ENCODE measurements at places on chromosomes 12 and 14. TPM values are rescaled to one million over a fixed set of nuclear protein-coding genes. Genes with fewer than 3 reads are reported as not detected.

Gene NEUROD4
- not detected for total RNA-seq

DNA sequence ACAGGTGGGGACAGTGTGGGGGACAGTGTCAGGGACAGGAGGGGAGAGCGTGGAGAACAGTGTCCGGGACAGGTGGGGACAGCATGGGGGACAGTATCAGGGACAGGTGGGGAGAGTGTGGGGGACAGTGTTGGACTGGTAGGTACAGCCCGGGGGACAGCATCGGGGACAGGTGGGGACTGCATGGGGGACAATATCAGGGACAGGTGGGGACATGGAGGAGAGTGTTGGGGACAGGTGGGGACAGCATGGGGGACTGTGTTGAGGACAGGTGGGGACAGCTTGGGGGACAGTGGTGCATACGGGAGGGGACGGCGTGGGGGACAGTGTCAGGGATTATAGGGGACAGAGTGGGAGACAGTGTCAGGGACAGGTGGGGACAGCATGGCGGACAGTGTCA, 212.3 kb downstream of the TMEM121 start:
- H3K27ac ChIP-seq = no peak overlapping the region
- peak; percentile 52 for DNase-seq
- no peaks in the 10 kb centered on the region for H3K27me3 ChIP-seq
- no peaks in the 10 kb centered on the region for H3K36me3 ChIP-seq
- no peaks in the 10 kb centered on the region for H3K4me1 ChIP-seq
- H3K4me3 ChIP-seq = no peak overlapping the region

DNA sequence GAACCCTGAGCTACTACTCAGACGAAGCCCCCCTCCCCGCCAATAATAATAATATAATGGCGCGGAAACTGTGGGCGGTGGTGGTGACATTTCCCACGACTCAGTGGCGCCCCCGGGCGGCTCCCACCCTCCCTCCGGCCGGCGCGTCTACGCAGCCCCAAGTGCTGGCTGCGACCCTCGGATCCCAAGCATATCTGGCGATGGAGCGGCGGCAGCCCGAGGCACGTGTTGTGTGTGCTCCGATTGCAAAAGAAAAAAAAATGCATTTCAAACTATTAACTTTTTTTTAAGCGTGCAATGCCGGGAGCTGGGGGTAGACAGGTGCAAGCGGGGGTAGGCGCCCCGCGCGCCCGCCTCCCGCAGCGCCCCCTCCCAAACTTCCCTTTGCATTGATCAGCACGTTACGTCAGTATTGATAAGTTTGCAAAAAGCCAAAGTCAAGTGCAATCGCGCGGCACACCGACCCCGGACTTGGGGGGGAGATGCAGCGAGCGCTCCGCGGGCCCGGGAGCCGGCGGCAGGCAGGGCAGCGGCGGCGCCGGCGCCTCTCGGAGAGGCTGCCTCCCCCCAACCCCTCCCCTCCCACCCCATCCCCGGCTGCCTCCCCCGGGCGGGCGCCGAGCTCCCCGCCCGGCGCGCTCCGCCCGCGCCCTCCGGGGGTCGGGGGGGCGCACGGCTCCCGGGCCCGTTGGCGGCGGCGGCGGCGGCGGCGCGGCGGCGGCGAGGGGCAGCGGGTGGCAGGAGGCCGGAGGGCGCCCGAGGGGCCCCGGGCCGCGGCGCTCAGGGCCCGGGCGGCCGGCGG, 113.1 kb upstream of the MYL2 start:
- H3K36me3 ChIP-seq = no peaks in the 10 kb centered on the region
- H3K27ac ChIP-seq = no peak overlapping the region
- no peaks in the 10 kb centered on the region for H3K4me1 ChIP-seq
- no peaks in the 10 kb centered on the region for H3K27me3 ChIP-seq
- no peak for DNase-seq

DNA sequence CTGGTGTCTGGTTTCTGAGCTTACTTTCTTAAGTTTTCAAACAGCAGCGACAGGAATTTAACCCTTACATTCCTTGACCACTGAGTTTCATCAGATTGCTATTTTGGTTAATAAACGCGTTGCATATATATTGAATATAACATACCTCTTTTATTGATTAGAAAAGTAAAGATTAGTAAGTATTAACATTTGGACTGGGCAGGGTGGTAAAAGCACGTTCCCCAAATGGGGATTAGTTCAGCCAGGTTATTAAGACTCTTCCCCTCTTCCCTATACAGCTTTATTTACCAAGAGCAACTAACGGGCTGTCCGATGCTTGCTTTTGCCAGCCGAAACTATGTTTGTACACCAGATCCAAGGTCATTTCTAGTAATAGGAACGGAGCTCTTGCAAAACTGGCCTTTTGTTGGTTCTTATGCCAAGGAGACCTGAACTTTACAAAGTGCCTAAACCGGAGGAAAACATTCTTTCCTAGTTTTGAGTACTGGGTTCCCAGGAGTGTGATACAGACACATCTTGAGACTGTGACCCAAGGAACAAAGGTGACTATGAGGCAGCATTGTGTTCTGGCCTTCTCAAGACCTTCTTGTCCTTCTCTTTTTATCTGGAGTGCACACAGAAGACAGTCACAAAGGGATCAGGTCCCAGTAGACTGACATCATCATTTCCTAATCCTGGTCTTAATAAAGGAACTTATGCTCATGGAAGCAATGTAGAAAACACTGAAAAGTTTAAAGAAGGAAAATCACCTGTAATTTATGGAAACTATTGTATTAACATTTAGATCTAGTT, 2.6 kb downstream of the GLRX5 start:
- peaks cover 3% of the 10 kb centered on the region for H3K4me1 ChIP-seq
- DNase-seq = no peak
- no peak overlapping the region for H3K27ac ChIP-seq
- no peak overlapping the region for H3K4me3 ChIP-seq

GRCh38 chr14:21097636-21098075, 799 bp downstream of the ZNF219 start:
- H3K27ac ChIP-seq = peak overlapping the region; percentile 65
- H3K4me3 ChIP-seq = peak overlapping the region; percentile 97

DNA sequence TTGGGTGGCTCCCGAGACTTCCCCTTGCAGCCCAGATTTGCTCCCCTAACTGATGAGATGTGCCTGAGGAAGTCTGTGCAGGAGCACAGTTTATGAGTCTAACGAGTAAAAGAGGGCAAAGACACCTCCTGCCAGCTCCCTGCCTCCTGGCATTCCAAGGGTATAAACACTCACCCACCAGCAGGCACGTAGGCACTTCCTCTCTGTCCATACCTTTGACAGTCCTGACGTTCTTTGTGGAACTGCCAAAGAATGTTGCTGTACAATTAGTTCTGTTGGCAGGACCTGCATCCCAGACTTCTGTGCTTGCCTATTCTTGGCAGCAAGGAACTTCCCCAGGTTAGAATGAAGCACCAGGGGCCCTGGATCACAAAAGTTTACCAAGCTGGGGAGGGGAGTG, 889.3 kb downstream of the BCL11B start:
- H3K27me3 ChIP-seq = no peaks in the 10 kb centered on the region
- H3K4me3 ChIP-seq = no peak overlapping the region
- H3K4me1 ChIP-seq = no peaks in the 10 kb centered on the region
- DNase-seq = no peak

- H3K36me3 ChIP-seq = no peaks in the 10 kb centered on the region
- H3K4me3 ChIP-seq = no peak overlapping the region
- H3K27ac ChIP-seq = no peak overlapping the region
- no peaks in the 10 kb centered on the region for H3K27me3 ChIP-seq
- peaks cover 5% of the 10 kb centered on the region for H3K4me1 ChIP-seq
Observed at GRCh38 chr12:76866151-76866567, 12.7 kb downstream of the CSRP2 start.

DNA sequence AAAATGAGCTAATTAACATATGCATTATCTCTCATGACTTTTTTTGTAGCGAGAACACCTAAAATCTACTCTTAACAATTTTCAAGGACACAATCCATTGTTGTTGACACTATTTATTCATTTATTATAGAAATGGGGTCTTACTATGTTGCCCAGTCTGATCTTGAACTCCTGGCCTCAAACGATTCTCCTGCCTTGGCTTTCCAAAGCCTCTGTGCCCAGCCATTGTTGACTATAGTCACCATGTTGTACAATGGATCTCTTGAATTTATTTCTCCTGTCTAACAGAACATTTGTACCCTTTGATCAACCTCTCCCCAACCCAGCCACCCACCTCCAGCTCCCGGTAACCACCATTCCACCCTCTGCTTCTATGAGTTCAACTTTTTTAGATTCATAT, 41.2 kb downstream of the HCAR2 start:
- no peak for DNase-seq
- H3K4me1 ChIP-seq = no peaks in the 10 kb centered on the region
- H3K4me3 ChIP-seq = no peak overlapping the region
- no peaks in the 10 kb centered on the region for H3K27me3 ChIP-seq
- H3K27ac ChIP-seq = no peak overlapping the region

Data from aorta (tissue), 5 donors.